ENCODE measurements at places on chromosomes 7 and 10. TPM values are rescaled to one million over a fixed set of nuclear protein-coding genes. Genes with fewer than 3 reads are reported as not detected.

GRCh38 chr10:988667-989545, 672 bp downstream of the GTPBP4 start:
- DNase-seq, result no peak
- H3K4me3 ChIP-seq, result peak overlapping the region; percentile 91
- peaks cover 5% of the 10 kb centered on the region for H3K36me3 ChIP-seq
- peak overlapping the region; percentile 97 for H3K27ac ChIP-seq
- no peaks in the 10 kb centered on the region for H3K27me3 ChIP-seq
- H3K4me1 ChIP-seq, result peaks cover 48% of the 10 kb centered on the region

- H3K4me3 ChIP-seq, result peak overlapping the region; percentile 35
- peaks cover 84% of the 10 kb centered on the region for H3K27me3 ChIP-seq
These were observed 834 bp downstream of the CDH23 start for GRCh38 chr10:71397296-71398212.

- peak overlapping the region; percentile 56 for H3K27ac ChIP-seq
- DNase-seq, result peak; percentile 94
- H3K27me3 ChIP-seq, result peaks cover 4% of the 10 kb centered on the region
- peak overlapping the region; percentile 84 for H3K4me3 ChIP-seq
These were observed 1.2 kb upstream of the ZMIZ1 start for GRCh38 chr10:79067241-79068202.

GRCh38 chr10:31129271-31129670, 97.6 kb upstream of the ZNF438 start:
- DNase-seq, result no peak
- no peak overlapping the region for H3K4me3 ChIP-seq
- H3K27me3 ChIP-seq, result peaks cover 8% of the 10 kb centered on the region

GRCh38 chr10:14952851-14953423, 959 bp downstream of the DCLRE1C start:
- peak overlapping the region; percentile 91 for H3K4me3 ChIP-seq
- H3K36me3 ChIP-seq, result no peaks in the 10 kb centered on the region
- H3K27me3 ChIP-seq, result no peaks in the 10 kb centered on the region
- peak overlapping the region; percentile 94 for H3K27ac ChIP-seq

DNA sequence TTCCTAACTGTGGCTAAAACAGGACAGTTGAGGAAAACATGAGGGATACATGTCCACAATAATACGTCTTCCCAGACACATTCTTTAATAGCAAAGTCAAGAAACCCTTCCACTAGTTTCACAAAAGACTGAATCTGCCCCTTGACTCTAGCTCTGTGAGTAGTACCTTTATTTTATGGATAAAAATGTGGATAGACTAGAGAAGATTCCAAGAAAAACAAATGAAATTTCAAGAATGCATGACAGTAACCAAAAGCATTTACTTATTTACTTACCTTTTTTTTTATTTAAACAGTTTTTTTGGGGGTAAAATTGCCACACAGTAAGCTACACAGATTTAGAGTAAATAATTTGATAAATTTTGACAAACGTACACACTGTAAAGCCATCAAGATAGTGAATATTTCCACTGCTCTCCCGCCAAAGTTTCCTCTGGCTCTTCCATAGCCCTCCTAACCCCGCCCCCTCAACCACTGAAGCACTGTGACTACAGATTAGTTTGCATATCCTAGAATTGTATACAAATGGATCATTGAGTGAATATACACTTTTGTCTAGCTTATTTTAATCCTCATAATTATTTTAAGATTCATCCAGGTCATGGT, 420.4 kb upstream of the ZMIZ1 start:
- no peak for DNase-seq
- H3K27ac ChIP-seq, result no peak overlapping the region
- H3K4me3 ChIP-seq, result no peak overlapping the region
- no peaks in the 10 kb centered on the region for H3K36me3 ChIP-seq

DNA sequence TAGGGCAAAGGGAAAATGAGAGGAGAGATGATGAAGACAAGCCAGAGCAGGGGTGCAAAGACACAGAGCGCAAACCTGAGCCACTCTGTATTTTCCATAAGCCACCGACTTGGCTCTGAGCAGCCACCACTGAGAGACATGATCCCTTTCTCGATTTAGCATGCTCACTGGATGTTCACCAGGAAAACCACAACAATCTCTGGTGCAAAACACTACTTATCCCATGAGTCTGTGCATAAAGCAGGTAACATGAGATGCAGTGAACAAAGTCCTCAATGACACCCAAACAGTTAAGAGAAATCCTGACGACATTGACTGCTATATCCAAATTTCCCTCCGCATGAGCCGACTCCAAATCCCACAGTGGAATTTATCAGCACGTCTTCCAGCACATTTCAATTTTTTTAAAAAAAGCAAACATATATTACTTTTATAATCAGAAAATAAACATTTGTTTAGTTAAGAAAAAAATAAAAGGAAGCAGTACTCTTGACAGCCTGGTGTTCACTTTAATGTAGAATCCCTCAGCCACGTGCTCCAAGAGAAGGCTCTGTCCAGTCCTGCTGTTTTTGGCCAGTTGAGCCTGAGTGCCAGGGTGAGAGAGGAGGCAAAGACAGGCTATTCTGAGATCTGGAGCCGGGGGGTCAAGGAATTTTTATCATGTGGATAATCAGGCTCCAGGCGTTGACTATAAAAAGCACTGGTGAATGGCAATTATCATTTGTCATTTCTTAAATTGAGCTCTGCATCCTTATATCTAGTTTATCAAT, 238.4 kb downstream of the KCNMA1 start:
- no peak overlapping the region for H3K27ac ChIP-seq
- peaks cover 22% of the 10 kb centered on the region for H3K27me3 ChIP-seq
- H3K36me3 ChIP-seq, result no peaks in the 10 kb centered on the region
- no peak overlapping the region for H3K4me3 ChIP-seq
- no peaks in the 10 kb centered on the region for H3K4me1 ChIP-seq

DNA sequence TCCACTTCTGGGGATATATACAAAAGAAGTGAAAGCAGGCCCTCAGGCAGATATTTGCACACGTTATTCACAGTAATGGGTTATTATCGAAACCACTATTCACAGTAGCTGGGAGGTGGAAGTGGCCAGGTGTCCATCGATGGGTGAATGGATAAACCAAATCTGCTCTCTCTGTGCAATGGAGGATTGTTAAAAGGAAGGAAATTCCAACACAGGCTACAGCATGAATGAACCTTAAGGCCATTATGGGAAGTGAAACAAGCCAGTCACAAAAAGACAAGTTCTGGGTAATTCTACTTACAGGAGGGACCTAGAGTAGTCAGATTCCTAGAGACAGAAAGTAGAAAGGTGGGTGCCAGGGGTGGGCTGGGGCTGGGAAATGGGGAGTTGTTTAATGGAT, 48.5 kb upstream of the BHLHA15 start:
- H3K4me3 ChIP-seq, result no peak overlapping the region
- no peak for DNase-seq
- no peaks in the 10 kb centered on the region for H3K27me3 ChIP-seq
- no peak overlapping the region for H3K27ac ChIP-seq

GRCh38 chr10:25457552-25457951, 282.8 kb downstream of the GPR158 start:
- H3K36me3 ChIP-seq, result peaks cover 2% of the 10 kb centered on the region
- no peaks in the 10 kb centered on the region for H3K4me1 ChIP-seq
- H3K27me3 ChIP-seq, result no peaks in the 10 kb centered on the region
- DNase-seq, result no peak

The CTAGE8 gene
- 8.9 TPM for total RNA-seq

The MCM10 gene
- 20.2 TPM for total RNA-seq

The TCERG1L gene
- total RNA-seq, result 0.53 TPM

The METTL27 gene
- 13.5 TPM for total RNA-seq

The CUBN gene
- total RNA-seq, result 0.98 TPM

The DGKI gene
- 0.91 TPM for total RNA-seq

The SOSTDC1 gene
- 0.41 TPM for total RNA-seq

The AUTS2 gene
- 125 TPM for total RNA-seq

The PPP1R3A gene
- not detected for total RNA-seq

The MMRN2 gene
- 1.6 TPM for total RNA-seq

Data from progenitor cell of endocrine pancreas (in vitro differentiated cells).